ENCODE measurements at places on chromosomes 6 and 20.

GRCh38 chr6:51554029-51554428 is 533.4 kb downstream of the PKHD1 start:
- no peak for DNase-seq

DNA sequence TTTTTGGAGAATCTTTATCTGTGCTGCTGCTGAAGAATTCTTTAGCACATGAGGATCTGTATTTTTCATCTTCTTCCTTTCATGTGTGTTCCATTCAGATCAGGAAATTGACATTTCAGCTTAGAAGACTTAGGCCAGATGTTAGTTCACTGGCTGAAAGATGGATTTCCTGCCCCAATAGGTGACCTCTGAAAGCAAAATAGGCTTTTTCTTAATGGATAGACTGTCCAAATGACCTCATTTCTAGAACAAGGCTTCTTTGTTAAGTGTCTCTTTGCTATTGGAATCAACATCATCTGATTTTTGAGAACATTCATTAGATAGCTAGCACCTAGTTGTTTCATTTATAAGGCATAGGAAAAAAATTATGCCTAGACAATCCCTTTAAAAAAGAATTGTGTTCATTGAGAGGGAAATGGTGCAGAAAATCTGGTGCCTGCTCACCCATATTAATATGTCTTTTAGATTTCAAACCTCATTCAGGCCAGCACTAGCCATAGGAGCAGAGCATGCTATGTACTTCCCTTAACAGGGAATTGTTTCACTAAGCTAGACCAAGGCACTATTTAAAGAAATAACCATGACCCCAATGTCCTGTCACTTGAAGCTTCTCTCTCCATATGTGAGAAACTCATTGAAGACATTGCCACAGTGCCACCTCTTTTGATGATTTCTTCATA is 13.6 kb upstream of the SASH1 start:
- DNase-seq, result no peak

GRCh38 chr6:27076116-27076515 is 171.4 kb upstream of the PRSS16 start:
- DNase-seq, result no peak

DNA sequence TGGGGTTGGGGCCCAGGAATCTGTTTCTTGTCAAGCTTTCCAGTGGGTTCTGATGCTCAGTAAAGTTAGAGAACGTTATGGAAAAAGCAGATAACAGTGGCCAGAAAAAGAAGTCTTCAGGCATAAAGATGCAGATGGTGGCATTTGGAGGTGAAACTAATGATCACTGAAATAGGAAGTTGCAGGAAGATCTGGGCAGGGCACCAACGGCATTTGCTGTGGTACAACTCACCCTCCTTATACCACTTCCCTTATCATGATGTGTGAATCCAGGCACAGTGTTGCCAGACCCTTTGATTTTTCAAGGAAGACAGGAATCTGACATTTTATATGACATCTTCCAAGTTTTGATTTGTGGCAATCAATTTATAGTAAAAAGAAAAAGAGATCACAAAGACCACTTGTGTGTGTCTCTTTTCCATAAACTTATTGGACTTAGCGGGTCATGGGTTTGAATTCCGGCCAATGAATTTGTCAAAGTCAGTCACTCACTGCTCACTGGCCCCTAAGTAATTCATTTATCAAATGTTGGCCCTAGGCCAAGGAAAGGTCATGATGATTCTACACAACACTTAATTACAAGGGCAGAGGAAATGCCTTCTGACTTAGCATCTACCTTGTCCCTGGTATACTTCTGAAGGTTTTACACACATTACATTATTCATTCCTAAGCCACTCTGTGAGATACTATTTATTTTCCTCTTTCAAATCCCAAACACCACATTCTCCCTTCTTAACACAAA is 37.6 kb downstream of the LAMP5 start:
- no peak for DNase-seq

GRCh38 chr6:5981126-5982026 is 25.3 kb downstream of the NRN1 start:
- peak; percentile 47 for DNase-seq

GRCh38 chr6:47188588-47189021 is 121.1 kb downstream of the TNFRSF21 start:
- no peak for DNase-seq

DNA sequence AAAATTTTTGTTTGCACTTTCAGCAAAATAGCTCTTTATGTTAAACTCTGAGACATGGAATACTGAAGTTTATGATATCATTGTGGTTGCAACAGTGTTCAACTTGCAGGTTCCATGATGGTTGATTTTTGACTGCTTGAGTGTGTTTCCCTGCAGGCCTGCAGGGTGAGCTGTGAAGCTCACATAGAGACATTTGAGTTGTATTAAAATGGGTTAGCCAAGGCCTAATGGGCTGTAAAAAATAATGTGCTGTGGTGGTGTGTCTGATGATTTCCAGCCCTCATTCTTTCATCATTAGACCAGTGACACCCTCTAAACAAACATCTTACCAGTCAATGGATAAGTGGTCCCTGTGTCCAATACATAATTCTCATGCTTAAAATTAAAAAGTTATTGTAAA is 321.4 kb downstream of the FARS2 start:
- DNase-seq, result no peak

DNA sequence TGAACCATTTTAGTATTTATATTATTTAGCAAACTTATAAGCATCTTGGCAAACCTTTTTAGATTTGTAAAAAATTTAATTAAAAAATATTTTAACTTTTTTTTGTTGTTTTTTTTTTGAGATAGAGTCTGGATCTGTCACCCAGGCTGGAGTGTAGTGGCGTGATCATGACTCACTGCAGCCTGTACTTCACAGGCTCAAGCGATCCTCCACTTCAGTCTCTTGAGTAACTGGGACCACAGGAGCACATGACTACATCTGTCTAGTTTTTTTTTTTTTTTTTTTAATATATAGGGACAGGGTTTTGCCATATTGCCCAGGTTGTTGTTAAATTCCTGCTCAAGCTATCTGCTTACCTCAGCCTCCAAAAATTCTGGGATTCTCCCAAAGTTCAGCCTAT is 161.1 kb downstream of the EYS start:
- no peak for DNase-seq

GRCh38 chr6:139290787-139291311 is 949 bp downstream of the TXLNB start:
- peak; percentile 94 for DNase-seq

- DNase-seq, result no peak
These were observed 18.3 kb downstream of the SIM1 start for GRCh38 chr6:100446115-100447080.

DNA sequence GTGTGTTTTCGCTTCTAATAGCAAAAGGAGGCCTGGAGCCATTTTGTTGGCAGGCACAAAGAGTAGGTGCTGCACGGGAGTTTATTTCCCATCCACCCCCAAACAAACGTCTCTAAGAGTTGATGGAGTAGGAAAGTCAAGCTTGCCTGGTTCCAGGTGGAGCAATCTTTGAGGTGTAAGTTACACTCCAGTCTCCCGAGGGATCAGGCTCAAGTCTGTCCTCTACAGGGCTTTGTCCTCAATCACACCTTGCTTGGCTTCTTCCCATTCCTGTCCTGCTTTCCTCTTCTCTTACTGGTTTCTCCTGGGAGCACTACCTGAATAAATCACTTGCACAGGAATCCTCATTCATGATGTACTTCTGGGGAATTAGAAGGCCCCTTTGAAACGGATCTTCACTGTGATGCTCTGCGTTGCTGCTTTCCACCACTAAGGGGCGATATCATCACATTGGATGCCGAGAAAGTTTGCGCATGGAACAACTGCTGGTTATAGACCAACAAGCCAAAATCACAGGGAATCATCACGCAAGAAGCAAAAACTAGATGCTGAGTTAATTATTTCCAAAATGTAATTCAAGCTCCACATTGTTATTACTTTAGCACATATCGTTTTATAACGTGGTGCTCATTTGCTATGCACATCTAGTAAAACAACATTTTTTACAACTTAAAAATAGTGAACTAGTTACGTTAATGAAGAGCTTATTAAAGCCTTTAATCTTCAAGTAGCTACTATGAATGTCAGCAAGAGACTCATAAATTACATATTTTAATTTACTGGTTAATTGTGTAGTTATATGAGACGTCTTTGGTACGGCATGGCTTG is 156.8 kb downstream of the DNAH8 start:
- DNase-seq, result peak; percentile 16

- no peak for DNase-seq
These were observed 1172.2 kb upstream of the CITED2 start for GRCh38 chr6:140546640-140547039.

DNA sequence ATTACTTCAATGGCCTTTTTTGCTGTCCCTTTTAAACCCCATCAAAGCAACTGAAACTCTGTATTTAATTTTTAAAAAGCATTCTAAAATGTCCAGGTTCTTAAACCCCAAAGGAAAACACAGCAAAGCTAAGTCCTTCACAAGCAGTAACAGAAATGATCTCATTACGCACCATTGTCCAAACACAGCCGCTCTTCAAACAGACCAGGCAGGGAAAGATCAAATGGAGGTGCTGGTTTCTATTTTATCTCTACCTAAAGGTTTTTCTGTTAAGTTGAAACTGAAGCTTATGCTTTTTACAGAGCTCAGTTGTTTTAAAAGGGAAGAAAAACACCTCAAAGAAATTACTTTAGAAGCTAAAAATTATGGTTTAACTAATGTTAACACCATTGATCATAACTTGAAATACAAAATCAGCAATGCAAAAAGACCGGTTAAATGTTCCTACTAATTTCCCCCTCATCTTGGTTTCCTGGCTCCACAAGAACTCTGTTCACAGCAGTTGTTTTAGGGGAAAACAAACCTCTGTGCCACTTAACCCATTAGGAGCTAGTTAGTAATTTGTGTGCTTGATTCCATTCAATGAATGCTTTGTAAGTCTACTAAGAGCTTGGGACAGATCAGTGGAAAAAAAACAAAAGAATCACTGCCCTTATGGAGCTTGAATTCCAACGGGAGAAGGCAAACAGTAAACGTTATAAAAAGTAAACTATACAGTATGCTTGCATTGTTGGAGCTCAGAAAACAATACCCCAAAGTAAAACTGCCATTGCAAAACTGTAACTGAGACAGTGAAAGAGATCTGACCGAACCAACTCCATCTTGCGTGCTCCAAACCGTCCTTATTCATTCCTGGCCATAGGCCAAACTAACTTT is 87.4 kb downstream of the CD24 start:
- DNase-seq, result no peak

- no peak for DNase-seq
These were observed 54.9 kb upstream of the TRAF3IP2 start for GRCh38 chr6:111660531-111660930.

DNA sequence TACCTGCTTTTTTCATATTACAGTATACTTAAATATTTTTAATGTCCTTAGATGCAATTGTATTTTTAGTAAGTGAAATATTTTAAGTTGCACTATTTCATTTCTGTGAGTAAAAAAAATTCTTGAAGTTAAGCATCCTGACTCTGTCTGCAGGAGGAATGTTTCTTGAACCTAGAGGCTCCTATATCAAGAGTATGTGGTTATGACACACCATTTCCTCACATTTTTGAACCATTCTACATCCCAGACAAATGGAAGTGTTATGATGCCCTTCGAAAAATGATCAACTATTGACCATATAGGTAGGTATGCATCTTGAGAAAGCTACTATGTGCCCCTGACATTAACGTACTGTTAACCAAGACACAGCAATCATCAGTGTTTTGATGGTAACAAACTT is 237.0 kb downstream of the BCKDHB start:
- DNase-seq, result no peak

GRCh38 chr20:34948030-34948429 is 7.6 kb downstream of the GSS start:
- DNase-seq, result no peak

DNA sequence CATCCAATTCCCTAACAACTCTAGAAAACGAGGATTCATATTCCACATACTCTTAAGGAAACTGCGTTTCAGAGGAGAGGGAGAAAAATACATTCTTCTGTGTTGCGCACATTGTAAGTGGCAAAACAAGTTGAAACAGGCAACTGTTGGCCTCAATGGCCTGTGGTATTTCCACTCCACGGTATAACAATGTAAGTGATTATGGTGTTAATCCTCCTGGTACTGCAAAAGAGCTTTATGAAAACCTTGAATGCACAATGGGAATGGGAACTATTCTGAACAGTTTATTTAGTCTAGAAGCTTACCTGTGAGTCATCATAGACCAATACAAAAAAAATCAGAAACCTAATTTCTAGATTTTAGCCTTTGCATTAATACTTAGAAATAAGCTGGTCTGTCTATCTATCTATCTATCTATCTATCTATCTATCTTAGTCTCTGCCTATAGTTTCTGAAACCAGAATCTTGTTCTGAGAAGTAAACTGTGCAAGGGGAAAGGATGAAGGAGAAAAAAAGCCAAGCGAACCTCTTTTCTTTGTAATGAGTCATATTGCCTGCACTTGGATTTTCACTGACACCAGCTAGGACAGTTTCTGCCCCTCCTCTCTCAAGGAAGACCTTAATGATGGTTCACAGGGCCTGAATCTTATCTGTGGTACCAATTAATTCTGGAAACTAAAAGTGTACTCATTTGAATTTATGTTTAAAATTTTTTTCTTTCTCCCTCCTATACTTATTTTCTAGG is 101.5 kb downstream of the RNF144B start:
- no peak for DNase-seq

GRCh38 chr20:58503668-58504067 is 11.5 kb downstream of the APCDD1L start:
- DNase-seq, result no peak

GRCh38 chr20:49676581-49677291 is 36.9 kb downstream of the B4GALT5 start:
- peak; percentile 88 for DNase-seq

DNA sequence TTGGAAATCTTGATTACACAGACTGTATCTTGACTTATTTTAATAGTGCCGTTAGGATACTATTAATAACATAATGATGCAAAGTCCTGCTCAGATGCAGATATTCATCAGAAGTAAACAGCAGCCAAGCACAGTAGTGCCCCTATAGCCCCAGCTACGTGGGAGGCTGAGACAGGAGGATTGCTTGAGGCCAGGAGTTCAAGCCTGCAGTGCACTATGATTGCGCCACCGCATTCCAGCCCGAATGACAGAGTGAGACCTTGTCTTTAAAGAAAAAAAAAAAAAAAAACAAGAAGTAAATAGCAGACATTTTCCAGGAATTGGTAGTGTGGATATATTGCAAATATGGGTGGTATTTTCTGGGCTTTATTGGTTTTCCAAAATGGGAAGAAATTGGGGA is 61.8 kb downstream of the TULP4 start:
- no peak for DNase-seq

DNA sequence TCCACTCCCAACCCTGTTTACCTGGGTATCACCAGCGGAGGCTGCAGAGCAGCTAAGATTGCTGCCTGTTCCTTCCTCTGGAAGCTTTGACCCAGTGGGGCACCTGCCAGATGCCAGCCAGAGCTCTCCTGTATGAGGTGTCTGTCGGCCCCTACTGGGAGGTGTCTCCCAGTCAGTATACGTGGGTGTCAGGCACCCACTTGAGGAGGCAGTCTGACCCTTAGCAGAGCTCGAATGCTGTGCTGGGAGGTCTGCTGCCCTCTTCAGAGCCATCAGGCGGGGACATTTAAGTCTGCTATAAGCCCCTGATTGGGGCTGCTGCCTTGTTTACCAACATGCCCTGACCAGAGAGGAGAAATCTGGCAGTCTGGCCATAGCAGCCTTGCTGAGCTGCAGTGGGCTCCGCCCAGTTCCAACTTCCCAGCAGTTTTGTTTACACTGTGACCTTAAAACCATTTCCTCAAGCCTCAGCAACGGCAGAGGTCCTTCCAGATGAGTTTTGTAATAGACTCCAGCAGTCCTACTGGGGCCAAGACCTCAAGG is 2.8 kb downstream of the RAET1E start:
- no peak for DNase-seq

All from bone marrow (tissue), 2 donors.